ENCODE measurements at places on chromosomes 1 and 21.

DNA sequence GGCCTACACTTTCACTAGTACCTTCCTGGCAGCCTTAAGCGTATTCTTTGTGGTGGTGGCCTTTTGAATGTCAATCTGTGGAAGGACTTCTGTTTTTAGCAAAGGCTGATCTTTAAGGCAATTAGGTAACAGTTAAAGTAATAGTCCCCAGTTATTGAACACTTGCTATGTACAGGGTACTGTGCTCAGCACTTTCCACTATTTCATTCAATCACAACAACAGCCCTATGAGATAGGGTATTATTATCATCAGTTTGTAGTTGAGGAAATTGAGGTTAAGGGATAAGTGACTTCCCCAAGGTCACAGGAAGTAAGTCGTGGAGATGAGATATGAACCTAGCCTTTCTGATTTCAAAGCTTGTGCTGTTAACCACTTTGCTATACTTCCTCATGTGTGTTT lies 185.7 kb downstream of the ST6GALNAC3 start:
- no peak for DNase-seq

DNA sequence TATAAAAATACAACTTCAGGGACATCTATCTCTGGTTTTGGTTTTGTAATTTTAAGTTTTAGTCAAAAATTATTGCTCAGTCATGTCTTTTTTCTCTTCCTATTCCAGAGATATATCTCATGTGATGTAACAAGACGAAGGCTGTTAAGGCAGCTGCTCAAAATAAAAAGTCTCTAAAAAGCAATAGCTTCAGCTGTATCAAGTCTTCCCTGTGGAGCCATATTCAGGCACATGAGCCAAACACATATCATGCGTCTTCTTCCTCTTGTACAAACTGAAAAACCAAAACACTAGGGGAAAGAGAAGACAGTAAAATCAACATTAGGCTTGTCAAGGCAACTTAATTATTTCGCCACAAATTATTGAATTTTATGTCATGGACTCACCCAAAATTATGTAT lies 240.7 kb downstream of the NRIP1 start:
- DNase-seq, result no peak

GRCh38 chr21:28832013-28832714 lies 160.5 kb downstream of the LTN1 start:
- peak; percentile 66 for DNase-seq

GRCh38 chr1:193763266-193763665 lies 576.9 kb upstream of the B3GALT2 start:
- DNase-seq, result no peak

DNA sequence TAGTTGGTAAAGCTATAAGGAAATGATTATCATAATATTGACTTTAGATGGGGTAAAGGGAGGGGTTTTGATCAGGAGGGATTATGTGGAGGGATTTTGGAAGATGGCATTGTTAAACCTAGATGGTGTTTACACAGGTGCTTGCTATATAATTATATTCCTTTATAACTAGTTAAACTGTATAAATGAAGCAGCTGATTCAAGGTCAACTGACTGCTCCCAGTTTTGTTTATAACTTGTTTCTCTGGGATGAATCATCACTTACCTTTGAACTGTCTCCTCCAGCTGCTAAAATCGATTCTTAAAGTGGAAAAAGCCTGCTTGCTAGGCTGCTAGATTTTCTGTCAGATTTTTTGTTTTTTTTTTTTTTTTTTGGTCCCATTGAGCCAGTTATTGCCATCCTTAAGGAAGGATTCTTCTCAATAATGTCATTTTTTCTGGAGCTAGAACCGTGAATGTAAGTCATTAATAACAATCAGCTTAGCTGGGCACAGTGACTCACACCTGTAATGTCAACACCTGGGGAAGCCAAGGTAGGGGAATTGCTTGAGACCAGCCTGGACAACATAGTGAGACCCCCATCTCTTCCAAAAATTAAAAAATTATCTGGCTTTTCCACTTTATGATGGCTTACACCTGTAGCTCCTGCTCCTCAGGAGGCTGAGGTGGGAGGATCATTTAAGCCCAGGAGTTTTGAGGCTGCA lies 153.2 kb downstream of the PIK3R3 start:
- DNase-seq, result no peak

- no peak for DNase-seq
Measured at GRCh38 chr1:63516629-63517028, 6.4 kb downstream of the ITGB3BP start.

DNA sequence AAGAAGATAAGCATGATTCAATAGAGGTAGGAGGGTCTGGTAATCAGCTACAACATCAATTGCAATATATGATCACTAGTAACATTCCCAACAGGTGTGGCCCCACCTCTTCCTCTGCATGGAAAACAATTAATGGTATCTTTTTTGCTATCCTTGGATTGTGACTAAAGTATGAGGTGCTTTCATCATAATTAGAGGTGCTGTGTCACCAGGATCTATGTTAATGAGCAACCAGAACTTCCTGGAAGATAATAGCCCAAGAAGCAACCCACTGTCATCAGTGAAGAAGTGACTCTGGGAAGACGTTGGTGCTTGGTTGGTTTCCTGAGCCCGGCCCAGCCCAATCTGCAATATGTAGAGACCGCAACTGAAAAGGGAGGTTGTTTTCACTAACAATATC lies 167.2 kb downstream of the SETD4 start:
- no peak for DNase-seq

GRCh38 chr1:18950401-18951026 lies 6.0 kb downstream of the IFFO2 start:
- peak; percentile 25 for DNase-seq

- DNase-seq, result no peak
Measured at GRCh38 chr1:43952731-43953346, 6.1 kb downstream of the IPO13 start.

DNA sequence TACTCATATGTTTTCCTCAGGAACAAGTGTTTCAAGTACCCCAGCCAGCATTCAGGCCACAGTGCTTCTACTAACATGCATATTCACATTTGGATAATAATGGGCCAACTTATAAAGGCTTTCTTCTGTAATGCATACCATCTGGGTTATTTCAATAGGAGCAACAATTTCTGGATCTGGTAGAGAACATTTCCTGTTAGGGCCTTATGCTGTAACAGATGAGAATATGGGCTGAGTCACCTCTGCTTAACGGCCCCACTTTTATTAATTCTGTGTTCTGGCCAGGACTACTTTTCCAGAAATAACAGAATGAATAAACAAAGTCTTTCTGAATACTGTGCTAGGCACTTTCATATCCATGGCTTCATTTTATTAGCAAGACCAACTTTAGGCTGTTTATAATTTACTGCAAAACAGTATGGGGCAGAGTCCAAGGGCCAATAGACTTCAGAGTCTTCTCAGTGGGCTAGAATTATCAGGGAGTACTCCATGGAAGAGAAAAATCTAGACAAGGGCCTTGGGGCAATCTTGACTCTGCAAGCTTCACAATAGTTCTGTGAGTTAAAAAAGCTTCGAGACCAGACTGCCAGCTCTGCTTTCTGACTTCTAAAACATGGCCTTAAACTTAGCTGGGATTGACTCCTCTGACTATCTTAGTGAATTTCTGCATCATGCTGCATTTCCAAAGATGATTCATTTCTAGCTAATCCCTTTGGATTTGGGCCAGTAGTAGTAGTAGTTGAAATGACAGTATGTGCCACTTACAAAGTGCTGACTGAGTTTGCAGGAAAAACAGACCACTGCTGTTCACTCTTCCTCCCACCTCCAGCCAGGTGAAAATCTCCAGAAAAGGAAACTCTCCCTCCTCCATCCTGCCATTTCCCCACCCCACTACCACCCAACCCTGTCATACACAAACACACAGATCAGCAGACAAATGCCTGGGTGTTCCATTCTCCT lies 8.2 kb upstream of the SSX2IP start:
- peak; percentile 34 for DNase-seq

- peak; percentile 25 for DNase-seq
Measured at GRCh38 chr1:223230161-223230881, 87.3 kb upstream of the TLR5 start.

GRCh38 chr1:12179111-12179519 lies 12.3 kb downstream of the TNFRSF1B start:
- no peak for DNase-seq

- DNase-seq, result no peak
Measured at GRCh38 chr21:16108561-16109075, 378.8 kb downstream of the USP25 start.

DNA sequence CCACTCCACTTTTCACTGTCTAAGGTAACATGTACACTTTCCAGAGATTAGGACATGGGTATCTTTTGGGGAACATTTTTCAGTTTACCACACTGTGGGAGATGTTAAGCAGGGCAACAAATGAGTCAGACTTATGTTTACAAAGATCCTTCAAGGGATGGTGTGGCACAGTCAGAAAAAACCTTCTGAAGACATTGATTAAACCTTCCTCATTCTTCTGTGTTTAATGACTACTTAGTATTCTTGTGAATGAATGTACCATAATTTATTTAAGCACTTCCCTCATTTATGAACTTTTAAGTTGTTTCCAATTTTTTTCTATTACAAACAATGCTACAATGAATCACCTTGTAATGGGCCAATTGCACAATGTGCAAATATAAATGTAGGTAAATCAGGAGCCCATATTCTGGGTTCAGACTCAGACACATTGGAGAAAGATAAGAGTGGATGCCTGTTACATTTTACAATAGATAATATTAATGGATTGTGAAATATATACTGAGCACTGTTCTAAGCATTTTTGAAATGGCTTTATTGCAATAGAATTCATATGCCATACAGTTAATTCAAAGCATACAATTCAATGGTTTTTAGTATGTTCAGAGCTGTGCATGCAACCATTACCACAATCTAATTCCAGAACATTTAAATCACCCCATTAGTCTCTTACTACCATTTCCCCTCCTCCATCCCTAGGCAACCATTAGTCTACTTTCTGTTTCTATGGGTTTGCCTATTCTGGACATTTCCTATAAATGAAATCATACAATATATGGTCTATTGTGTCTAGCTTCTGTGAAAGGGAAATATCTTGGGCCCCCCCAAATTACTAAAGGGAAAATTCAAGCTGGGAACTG lies 1.9 kb upstream of the SFT2D2 start:
- DNase-seq, result no peak

DNA sequence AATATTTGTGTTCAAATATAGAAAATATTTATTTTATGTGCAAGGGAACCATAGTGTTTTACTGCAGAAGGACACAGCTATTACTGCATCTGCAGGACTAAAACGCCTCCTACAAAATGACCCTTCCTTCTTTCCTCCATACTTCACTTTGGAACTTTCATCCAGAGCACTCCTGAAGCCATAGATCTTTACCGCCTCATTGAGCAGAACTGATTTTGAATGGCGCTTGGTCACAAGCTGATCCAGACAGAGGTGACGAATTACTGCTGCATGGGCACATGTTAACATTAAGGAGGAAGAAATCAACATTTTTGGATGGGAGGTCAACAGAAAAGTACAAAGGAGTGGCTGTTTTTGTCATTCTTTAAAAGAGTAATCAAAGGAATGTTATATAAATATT lies 931.6 kb downstream of the NCAM2 start:
- no peak for DNase-seq

DNA sequence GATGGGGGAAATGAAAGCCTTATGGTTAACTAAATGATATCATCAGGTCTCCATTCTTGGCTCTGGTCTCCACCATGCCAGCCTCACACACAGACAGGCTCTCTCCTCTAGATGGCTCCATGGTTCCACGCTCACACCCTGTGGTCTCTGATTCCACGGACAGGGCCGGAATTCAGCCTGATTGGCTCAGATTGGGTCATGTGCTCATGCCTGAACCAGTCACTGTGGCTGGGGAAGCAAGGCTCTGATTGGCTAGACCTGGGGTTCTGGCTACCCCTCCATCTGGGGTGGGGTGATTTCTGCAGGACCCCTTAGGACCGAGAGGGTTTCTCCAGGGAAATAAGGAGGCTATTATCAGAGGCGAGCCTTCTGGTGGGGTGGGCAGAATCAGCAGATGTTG lies 277.0 kb downstream of the PTPRU start:
- peak; percentile 30 for DNase-seq

DNA sequence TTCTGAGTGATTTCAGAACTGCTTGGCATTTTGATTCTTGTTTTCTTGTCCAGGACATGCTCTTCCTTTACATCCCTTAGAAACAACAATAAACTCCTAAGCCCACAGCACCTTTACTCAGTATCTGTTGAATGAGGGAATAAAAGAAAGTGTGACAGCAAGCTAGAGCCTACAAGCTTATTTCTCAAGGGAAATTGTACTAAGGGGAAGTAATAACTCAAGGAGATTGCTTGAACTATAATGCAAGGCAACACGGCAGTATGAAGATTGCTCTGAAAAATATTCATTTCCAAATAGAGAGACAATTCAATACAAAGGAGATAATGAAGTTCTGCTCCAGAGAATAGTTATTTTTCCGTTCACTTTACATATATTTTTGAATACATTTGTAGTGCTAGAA lies 6.5 kb downstream of the OR6P1 start:
- no peak for DNase-seq

DNA sequence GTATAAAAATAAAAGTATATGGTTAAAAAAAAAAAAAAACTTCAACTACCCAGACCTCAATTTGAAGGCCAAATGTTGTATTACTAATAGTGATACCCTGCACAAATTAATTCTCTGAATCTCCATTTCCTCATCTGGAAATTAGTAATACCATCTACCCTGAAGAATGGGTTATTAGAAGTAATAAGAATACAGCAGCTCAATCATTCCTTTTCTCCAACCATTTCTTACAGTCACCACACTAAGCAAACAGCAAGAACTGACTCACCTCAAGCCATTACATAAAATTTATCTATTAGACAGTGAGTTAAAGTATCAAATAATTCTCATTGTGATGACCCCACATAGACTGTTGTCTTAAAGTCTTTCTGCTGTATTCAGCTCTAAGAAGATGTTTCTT lies 39.6 kb downstream of the RERE start:
- no peak for DNase-seq

- DNase-seq, result no peak
Measured at GRCh38 chr21:37433456-37433840, 66.9 kb downstream of the DYRK1A start.

DNA sequence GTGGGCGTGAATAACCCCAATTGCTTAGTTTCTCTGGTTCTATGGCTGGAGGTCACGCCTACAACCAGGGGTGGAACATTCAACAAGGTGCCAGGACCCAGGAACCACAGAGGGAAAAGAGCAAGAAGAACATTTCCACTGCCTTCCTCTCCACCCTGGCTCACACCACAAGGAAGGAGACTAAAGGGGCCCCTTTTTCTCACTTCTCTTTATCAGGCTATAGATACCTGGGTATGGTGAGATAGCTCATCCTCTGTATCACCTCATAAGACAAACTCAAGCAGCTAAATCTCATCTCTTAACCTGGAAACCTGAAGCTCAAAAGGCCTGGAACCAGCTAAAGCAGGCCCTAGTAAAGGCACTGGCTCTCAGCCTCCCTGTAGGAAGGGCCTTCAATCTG lies 438.8 kb upstream of the OLFM3 start:
- no peak for DNase-seq

Data from SW 1271 (cell line).